Activated CD4-positive, alpha-beta T cell treated with anti-CD3 and anti-CD28 coated beads, Interleukin-10, Interleukin-2, amounts not matched to agents 100 ng/mL and 50 ng/mL, durations not matched to agents 16 hours and 8 hours (primary cell): ENCODE measurements at places on chromosomes 16 and 17.
A peak's percentile ranks its signal among the peaks of the same experiment; 100 is the strongest.

- no peak for DNase-seq
Observed at GRCh38 chr16:11977376-11978041, 975 bp downstream of the SNX29 start.

DNA sequence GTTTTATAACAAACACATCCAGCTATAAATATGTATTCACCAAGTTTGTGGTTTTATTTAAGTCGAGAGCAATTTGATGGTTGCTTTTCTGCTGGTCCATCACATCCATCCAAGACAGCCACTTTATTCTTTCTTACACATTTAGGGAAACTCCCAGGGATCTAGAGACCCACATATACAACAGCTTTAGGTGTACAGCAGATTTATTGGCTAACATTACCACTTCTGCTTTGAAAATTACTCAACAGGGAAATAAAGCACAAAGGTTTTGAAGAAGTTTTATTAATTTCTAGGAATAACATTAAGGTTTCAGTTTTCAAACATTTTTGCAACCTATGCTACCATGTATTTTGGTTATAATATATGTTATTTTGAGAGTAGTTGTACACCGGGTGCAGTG is 6.9 kb downstream of the ERCC4 start:
- no peak for DNase-seq

- no peak for DNase-seq
Observed at GRCh38 chr17:14436266-14436665, 135.4 kb downstream of the HS3ST3B1 start.

GRCh38 chr16:11576427-11577289 is 10.1 kb downstream of the LITAF start:
- DNase-seq = no peak

- DNase-seq = no peak
Observed at GRCh38 chr17:40791111-40791510, 8.6 kb downstream of the KRT28 start.

DNA sequence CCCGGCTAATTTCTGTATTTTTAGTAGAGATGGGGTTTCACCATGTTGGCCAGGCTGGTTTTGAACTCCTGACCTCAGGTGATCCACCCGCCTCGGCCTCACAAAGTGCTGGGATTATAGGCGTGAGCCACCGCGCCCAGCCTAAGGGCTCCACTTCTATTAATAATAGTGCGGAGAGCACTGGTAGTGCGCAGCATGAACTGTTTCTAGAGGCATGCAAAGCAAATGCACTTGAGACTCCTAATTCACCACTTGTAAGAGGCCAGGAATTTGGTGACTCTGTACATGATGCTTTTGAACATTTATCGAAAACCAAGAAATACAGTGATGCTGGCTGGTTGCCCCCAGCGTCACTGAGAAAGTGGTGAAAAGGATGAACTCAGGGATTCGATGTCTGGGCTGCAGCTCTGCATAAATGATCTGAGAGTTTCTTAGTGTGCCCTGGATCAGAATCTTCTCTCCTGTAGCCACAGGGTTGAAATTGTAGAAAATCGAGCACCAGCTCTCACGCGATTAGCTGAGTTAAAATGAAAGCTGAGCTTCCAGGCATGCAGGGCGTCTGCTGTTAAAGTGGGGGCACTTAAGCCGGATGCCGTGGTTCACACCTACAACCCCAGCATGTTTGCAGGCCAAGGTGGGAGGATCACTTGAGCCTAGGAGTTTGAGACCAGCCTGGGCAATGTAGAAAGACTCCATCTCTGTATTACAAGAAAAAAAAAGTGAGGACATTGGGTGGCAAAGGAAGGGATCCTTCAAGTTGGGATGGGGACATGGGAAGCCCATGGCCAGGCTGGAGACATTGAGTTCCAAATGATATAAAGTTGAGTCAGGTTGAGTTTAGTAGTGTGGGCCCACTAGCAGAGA is 4.8 kb downstream of the RNF213 start:
- DNase-seq = peak; percentile 92

DNA sequence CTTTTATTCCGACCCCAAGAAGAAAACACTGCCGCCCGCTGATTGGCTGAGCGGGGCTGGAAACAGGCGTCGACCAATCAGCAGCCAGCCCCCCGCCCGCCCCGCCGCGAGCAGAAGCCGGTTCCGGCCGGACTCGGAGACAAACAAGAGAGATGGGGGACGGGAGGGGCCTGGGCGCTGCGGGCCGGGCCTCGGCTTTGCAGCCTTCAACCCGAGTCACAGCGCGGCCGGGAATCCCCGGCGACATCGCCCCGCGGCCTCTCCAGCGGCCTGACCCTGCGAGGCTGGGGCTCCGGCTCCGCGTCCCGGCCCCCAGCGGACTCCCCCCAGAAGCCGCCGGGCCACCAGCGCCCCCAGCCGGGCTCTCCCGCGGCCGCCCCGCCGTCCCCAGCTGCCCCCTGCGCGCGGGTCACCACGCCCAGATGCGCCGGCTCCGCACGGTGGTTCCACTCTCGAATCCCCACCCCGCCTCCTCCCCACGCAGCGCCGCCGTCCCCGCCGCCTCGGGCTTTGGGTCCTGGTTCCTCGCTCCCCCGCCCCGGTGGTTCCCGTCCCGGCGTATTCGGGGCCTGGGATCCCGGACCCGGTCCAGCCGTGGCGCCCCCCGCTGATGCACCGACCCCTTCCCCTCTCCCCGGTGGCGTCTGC is 346 bp upstream of the SLC43A2 start:
- DNase-seq = peak; percentile 93

GRCh38 chr16:56773532-56773931 is 43.6 kb downstream of the NUP93 start:
- DNase-seq = no peak

DNA sequence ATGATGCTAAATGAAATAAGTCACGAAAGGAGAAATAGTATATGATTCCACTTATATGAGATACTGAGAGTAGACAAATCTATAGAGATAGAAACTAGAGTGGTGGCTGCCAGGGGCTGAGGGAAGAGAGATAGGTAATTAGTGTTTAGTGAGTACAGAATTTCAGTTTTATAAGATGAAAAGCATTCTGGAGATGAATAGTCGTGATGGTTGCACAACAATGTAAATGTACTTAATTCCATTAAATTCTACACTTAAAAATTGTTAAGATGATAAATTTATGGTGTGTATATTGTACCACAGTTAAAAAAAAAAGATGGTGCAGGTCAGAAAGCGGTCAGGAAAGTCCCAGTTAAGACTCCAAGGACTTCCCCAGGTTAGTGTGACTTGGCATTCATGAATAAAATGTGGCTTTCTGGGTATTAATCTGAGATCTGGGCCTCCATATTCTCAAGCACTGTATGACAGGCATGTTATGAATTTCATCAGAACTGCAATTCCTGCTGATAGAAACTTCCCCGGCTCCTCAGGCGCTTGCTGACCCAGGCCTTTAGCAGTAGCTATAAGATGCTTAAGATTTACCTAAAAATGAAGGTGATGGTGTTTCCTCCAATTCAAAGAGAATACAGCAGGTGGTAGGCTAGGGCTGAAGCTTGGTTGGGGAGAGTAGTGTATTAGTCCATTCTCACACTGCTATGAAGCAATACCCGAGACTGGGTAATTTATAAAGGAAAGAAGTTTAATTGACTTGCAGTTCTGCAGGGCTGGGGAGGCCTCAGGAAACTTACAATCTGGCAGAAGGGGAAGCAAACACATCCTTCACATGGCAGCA is 115.3 kb upstream of the SOX9 start:
- DNase-seq = no peak

DNA sequence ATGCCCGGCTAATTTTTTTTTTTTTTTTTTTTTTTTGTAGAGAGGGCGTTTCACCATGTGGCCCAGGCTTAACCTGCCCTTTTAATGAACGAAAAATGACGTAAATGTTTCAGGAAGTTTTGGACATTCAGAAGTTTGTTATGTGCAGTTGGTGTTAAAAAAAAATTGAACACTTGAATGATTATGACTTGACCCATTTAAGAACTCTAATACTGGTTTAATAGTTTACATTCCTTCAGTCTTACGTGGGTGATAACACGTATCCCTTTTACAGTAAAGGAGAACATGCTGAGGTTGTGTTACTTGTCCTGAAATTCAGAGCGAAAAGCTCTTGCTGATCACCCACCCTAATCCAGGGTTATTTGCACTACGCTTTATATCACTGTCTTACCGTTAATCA is 1.7 kb downstream of the MLYCD start:
- no peak for DNase-seq

- no peak for DNase-seq
Observed at GRCh38 chr17:13785981-13786598, 184.4 kb upstream of the HS3ST3A1 start.

DNA sequence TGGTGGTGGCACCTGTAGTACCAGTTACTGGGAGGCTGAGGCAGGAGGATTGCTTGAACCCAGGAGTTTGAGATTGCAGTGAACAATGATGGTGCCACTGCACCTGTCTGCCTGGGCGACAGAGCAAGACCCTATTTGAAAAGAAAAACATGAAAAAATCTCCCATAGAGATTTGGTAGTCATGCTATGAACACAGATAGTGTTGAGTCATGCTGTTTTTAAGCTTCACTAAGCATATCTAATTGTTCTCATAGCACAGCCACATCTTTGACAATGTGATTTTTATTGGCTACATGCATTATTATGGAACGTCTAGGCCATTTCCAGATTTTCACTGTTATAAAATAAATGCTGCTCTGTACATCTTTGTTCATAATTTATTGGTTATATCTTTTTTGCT is 6.0 kb downstream of the IL34 start:
- no peak for DNase-seq
